ENCODE measurements at places on chromosomes 3 and 15.

DNA sequence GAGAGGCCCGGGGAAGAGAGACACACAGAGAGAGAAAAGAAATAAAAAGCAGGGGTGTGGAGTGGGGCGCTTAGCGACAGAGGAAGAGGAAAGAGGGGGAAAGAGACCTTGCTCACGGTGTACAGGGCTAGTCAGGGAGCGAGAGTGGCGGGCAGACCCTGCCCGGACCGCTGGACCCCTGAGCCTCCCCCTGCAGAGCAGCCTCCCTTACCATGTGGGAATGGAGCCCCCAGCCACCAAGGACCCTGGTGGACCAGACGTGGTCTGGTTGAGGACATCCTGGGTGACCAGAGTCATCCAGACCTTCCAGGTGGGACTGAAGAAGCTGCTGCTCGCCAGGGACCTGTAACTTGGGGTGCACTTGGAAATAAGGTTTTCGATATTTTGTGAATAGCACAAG, 129.6 kb downstream of the CHSY1 start:
- no peak for DNase-seq

DNA sequence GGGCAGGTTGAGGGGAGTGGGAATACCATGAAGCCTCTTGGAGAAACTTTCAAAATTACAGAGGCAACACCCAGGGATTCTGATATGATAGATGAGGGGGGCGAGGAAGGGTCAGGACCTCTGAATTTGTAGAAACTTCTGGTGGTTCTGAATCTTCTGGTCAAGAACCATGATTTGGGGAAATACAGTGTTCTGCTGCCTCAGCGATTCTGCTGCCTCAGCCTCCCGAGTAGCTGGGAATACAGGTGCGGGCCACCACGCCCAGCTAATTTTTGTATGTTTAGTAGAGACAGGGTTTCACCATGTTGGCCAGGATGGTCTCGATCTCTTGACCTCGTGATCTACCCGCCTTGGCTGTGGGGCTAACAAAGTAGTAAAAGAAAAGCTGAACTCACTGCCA, 70.4 kb downstream of the MAGEF1 start:
- DNase-seq = no peak

GRCh38 chr3:172688588-172688987, 22.3 kb downstream of the NCEH1 start:
- DNase-seq = no peak

DNA sequence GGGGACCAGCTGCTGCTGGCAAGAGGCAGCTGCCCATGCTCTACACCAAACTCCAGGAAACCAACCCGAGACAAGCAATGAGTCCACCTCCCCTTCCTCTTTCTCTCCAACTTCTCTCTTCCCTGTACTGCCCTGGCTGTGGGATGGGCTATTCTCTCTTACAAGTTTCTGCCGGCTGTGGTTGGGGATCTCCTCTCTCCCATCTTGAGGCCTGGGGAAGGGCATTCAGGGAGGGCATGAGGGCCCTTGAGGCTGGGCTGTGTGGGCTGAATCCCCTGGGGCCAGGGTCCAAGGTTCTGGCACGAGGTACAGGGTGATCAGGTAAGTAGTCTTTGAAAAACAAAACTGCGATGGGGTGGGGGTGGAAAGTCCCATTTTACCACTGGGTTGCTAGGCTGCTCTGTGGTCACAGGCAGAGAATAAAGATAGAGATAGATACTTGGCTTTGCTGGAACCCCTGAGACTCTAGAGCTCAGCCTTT, 32.3 kb upstream of the CTSH start:
- DNase-seq = no peak

- DNase-seq = no peak
Measured at GRCh38 chr3:45499529-45499928, 95.0 kb upstream of the LIMD1 start.

DNA sequence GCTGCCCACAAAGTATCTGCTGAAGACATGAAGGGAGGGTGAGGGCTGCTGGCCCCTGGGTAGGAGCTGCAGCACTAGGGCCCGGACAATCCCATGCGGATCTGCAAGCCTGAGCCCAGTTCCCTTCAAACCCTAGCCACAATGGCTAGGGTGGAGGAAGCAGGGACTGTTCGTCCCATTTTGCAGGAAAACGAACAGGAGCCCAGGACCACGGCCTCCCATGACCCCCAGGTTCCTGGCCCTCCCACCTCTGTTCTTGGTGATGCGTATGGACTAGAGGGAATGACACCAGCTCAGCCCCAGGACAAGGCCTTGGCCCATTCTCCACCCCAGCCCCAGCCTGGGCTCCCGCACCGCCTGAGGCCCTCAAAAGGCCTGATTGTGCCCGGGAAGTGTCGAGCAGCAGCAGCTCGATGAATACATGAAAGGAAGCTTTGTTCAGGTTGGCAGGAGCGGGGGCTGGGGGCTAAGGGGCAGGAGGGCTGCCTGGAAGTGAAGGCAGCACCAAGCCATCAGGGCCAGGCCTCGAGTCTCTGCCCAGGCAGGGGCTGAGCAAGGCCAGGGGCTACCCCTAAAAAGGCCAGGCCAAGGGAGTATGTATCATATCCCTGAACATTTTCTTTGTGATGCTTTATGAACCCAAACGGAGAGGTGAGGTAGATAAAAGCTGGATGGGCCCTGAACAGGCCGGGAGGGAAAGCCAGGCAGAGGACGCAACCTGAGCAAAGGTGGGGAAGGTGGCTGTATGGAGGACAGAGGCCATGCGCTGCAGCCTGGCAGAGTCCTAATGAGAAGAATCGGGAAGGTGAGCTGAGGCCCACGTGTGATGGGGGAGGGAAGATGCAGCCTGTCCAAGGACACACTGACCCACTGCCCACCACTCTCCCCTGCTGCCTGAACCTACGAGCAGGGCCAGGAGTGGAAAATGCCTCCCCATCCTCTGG, 12.2 kb downstream of the SEMA7A start:
- no peak for DNase-seq

DNA sequence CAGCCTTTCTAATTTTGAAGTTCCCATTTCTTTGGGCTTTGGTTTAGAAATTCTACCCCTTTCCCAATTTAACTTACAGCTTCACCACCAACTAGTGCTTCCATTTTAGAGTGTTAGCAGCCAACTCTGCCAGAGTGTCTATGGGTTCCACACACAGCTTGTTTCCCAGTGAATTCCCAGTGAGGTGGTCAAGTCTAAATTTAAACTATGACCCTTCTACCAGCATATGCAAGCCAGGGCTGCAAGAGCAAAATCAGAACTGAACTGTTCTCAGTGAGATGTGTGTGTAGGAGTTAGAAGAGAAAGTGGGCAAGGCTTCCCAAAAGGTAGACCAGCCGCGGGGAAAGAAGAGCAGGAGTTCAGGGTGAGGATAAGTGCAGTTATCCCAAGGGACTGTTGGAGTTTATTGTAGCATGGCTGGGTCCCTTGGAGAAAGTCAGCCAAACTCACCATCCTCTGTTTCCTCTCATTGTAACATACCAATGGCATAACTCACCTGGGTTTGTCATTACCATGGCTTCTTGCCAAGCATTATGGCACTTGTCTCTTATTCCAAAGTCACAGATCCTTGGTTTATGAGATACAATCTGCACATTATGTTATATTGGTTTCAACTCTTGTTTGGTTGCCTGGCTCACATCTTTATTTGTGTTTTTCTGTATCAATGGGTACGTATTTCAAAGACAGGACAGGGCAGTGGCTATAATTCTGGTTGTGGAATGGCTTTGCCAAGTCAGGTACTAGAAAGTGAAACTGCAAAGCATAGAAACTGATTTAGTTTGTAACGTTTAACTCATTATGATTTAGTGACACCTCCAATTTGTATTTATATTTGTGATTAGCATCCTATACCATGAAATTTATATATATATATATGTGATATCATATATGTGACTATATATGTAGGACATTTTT, 130.2 kb upstream of the UMPS start:
- DNase-seq = no peak

DNA sequence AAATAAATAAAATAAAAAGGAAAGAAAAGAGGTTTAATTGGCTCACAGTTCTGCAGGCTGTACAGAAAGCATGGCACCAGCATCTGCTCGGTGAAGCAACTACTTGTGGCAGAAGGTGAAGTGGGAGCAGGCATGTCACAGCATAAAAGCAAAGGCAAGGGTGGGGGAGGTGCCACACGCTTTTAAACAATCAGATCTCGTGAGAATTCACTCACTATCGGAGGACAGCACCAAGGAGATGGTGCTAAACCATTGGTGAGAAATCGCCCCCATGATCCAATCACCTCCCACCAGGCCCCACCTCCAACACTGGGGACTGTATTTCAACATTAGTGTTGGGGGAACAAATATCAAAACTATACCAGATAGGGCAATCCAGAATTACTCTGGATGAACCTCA, 15.3 kb downstream of the SCG3 start:
- DNase-seq = no peak

DNA sequence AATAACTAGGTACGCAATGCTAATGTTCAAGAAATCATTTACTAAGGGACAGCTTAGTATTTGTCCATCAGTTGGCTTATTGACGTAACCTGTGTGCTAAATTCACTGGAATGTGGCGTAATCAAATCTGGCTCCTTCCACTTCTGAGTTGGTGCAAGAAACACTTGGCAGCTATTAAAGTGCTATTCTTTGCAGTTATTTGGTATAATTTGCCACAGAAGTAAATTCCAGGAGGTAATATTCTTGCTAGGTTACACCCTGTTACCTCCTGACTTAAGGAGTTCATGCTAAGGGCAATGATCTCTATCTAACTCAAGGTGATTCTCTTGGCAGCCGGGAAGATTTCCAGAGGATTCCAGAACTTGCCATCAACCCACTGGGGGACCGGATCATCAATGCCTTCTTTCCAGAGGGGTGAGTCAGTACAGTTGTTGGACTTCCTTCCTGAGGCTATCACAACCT, 25.5 kb downstream of the CHP1 start:
- DNase-seq = no peak

GRCh38 chr3:61927332-61927731, 366.0 kb downstream of the PTPRG start:
- DNase-seq = no peak

DNA sequence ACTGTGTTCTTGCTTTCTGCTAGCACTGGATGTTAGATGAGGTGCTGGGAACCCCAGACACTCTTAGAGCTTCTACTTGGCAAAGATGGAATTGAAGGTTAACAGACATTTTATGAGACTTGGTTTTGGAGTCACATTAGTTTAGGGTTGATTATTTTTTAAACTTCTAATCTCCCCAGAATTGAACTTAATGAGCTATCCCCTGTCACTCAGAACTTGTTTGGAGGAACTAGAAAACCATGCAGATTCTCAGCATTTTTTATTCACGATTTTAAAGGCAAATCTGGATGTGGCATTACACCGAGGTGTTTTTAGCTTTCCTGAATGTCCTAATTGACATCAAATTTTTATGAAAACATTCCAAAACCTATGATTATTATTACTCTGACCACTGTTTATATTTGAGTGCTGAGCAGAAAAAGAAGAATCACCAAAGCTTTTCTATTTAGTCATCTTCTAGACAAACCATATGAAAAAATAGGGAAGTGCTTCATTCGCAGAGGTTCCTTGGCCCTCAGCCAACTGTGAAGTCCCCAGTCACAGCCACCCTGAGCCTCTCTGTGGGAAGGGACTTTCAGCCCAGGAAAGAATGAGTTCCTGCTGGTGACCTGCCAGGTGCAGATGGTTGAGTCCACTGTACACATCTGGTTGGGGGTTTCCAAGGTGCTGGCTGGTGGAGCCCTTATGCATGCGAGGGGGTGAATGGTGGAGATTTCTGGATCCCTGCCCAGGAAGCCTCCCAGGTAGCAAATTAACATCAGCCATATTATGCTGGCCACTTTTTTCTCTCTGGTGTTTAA, 196.0 kb upstream of the TOPAZ1 start:
- no peak for DNase-seq

- no peak for DNase-seq
Measured at GRCh38 chr15:67349634-67350033, 95.0 kb downstream of the IQCH start.

DNA sequence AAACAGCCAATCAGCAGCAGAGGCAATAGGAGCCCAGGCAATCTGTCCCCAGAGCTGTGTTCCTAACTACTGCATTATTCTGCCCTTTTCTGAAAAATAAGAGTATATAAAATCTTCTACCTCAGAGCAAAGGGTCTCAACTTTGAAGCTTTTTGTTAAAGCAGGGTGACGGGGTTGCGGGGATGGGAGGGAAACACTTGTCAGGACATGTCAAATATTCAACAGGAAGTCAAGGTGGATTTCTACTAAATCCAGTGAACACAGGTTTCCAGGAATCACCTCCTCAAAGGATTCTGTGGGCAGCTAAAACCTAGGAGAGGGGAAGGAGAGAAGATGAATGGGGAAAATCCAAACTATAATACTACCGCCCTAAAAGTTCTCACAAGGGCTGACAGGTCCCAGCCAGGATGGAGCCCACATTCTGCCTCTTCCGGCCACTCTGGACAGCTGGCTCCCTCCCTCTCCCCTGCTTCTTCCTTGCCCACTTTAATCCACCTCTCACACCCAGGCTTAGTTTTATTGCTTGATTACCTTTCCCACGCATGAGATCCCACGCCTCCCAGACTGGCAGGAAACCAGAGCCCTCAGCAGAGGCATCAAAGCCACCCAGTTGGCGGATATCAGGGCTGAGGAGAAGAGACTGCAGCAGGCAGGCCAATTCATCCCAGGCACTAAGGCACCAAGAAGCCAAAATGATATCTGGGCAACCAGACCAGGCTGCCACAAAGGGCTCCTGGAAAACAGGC, 77.2 kb downstream of the OSBPL10 start:
- no peak for DNase-seq

GRCh38 chr3:46536758-46537157, 29.3 kb downstream of the LRRC2 start:
- no peak for DNase-seq

DNA sequence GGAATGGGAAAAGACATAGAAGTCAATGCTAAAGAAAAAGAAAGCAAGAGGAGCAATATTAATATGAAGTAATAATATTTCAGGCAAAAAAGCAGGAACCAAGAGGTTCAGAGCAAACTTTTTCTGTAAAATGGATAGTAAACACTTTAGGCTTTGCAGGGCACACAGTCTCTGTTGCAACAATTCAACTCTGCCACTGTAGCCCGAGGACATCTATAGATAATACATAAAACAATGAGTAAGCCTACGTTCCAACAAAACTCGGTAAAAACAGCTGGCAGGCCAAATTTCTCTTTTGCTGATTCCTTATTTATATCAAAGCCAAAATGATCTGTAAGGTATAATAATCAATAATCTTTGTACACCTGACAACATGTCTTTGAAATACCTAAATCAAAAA, 56.8 kb downstream of the SMAD6 start:
- DNase-seq = no peak

GRCh38 chr3:136787349-136787748, 31.6 kb upstream of the SLC35G2 start:
- peak; percentile 15 for DNase-seq

DNA sequence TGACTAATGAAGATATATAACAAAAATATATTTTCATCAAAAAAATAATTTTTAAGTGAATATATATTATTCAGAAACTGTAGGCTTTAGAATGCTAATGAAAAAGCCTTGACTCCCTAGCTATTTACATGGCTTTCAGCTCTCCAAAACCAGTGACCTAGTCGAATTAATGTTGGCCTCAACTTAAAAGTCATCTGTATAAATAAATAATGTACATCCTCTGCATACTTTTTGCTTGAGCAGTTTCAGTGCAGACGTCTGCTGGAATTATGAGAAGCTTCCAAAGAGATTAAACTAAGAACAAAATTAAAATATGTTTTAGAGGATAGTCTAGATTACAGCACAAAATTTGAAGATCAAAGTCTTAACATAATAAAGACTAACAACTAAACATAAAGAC, 520.4 kb upstream of the ALCAM start:
- no peak for DNase-seq
